ENCODE measurements at places on chromosomes 11 and 22. TPM values are rescaled to one million over a fixed set of nuclear protein-coding genes. Genes with fewer than 3 reads are reported as not detected.

NFAM1 gene
- total RNA-seq: not detected

TSPAN18 gene
- 0.49 TPM for total RNA-seq

DNA sequence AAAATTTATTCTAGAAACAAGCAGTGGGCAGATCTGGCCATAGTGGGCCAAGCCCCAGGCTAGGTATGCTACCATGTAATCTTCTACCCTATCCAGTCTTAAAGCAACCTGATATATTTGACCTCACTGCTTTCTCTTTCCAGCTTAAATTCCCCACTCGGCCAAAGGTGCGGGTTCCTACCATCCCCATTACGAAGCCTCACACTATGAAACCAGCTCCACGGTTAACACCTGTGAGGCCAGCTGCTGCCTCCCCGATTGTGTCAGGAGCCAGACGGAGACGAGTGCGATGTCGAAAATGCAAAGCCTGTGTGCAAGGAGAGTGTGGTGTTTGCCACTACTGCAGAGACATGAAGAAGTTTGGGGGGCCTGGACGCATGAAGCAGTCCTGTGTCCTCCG, 21.2 kb upstream of the GRK2 start:
- no peak for DNase-seq

GRCh38 chr11:73652046-73652730, 5.8 kb downstream of the PLEKHB1 start:
- no peak for DNase-seq

DNA sequence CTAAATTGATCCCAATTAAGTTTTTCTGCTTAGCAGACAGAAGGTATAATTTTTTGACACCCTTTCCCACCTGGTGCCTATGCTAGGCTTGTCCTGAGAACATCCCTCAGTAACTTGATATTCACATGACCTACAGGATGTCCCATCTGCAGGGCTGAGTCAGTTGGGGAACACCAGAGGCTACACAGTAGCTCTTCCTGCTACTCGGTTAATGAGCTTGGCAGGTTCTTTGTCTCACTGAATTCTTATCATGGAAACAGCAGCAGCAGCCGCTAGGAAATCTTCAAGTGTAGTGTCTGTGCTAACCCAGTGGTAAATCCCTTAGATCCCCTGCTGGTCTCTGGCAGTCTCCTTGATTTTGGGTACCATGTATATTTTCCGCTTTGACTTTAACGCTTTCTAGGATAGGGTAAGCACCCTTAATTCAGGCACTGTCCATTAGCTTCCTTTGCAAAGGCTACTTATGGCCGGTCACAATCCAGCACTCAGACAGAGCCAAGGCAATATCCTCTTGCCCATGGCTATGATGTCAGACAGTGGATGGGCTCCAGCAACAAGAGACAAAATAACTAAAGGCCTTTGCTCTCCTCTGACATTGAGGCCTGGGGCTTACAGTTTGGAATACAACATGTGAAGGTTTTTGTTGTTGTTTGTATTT, 8.5 kb downstream of the MRPL16 start:
- no peak for DNase-seq

Data from fibroblast of the aortic adventitia (primary cell).